ENCODE measurements at places on chromosomes 2 and 18.

DNA sequence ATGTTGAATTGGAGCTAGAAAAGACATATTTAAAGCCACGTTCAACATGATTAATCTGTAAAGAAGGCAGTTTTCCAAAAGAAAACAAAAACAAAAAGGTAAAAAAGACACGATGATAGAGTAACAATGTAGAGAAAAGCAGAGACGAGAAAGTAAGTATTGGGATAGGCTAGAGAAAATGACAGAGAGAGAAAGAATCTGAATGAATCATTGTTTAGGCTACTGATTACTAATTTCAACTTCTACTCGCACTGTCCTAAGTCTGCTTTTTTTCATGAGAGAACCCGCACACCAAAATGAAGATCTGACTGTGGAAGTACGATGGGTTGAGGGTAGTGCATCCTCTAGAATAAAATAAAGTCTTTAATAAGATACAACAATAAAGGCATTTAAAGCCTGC is 1599.2 kb upstream of the TMEFF2 start:
- no peak for DNase-seq

DNA sequence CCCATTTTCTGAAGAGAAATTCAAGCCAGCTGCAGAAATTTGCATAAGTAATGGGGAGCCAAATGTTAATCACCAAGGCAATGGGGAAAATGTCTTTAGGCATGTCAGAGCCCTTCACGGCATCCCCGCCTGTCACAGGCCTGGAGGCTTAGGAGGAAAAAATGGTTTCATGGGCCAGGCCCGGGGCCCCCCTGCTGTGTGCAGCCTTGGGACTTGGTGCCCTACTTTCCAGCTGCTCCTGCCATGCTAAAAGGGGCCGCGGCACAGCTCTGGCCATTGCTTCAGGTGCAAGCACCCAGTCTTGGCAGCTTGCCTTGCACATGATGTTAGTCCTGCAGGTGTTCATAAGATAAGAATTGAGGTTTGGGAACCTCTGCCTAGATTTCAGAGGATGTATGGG is 1235.7 kb downstream of the DPP10 start:
- DNase-seq = no peak

- DNase-seq = no peak
Measured at GRCh38 chr18:37426586-37426985, 139.0 kb downstream of the CELF4 start.

- no peak for DNase-seq
Measured at GRCh38 chr2:23809150-23809549, 117.8 kb downstream of the ATAD2B start.

DNA sequence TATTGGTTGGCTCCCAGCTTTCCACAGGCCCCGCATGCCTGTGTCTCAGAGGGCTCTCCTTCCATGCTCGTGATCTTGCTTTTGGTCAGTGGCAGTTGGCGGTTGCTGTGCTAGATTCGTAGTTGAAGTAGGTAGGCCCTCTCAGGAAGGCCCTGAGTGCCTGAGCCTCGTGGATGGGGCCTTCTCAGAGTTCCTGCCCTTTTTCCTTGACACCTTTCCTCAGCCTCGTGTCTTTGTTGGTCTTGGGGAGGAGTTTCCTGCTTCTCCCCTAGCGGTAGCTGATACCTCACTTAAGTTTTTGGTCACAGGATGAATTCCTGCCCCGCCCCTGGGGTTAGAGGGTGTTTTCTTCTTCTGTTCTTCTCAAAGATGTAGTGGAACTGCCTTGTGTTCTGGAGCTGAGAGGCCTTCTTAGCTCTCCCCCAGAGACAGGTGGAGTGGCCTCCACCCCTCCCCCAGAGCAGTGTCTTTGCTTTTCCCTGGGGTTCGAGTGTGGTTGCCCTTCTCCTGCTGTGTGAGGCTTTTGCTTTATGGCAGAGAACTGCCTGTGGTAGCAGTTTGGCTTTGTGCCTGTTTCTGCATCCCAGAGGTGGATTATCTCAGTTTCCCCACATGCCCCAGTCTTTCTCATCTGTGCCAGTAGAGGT is 94.8 kb downstream of the ZNF407 start:
- no peak for DNase-seq

GRCh38 chr18:55484773-55485172 is 103.2 kb downstream of the TCF4 start:
- DNase-seq = no peak

DNA sequence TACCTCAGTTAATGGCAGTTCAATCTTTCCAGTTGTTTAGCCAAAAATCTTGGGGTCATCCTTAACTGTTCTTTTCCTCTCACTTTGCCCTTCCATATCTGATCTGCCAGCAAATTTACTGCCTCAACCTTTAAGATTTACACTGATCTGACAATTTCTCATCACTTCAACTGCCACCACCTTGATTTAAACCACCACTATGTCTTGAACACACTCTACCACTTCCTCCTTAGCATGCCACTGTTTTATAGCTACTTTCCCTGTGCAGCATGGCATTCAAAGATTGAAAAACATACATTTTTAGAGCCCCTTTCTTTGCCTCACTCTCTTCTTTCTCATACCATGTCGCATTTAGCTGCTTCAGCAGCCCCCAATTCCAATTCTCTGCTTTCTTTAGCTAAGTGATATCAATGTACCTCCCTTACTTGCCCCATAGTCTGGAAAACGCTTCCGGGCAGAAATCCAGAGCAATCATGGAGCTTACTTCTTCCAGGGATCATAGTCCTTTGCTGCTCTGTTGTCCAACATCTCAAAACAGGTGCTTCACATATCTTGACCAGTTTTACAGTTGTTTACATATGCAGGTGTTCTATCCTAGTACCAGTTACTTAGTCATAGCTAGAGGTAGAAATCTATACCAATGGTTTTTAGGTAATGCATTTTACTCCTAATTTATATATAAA is 10.9 kb downstream of the PGAP1 start:
- DNase-seq = no peak

GRCh38 chr2:168490946-168491605 is 35.0 kb downstream of the CERS6 start:
- no peak for DNase-seq

GRCh38 chr2:128307595-128307994 is 11.1 kb downstream of the HS6ST1 start:
- no peak for DNase-seq

- no peak for DNase-seq
Measured at GRCh38 chr2:74481961-74482800, 617 bp downstream of the CCDC142 start.

DNA sequence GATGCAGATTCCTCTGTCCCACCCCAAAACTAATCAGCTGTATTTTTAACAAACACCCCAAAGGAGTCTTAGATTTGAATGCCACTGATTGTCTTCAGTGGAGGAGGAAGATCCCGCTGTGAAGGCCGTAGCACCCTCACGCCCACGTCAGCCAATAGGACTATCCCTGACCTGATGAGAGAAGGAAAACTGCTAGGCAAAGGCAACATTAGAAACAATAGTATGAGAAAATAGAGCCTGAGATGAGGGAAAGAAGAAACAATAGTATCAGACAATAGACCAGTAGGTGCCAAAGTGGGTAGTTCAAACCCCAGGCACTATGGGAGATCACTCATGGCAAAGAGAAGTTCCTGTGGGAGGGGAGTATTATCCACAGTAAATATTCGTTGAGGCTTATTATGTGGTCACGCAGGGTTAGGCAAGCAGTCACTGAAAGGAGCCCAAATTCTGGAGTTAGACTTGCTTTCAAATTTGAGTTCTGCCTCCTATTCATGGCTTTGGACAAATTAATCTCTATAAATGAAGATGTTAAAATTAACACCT is 2.8 kb downstream of the PCBP1 start:
- DNase-seq = no peak

- no peak for DNase-seq
Measured at GRCh38 chr2:16318051-16318450, 347.6 kb downstream of the CYRIA start.

DNA sequence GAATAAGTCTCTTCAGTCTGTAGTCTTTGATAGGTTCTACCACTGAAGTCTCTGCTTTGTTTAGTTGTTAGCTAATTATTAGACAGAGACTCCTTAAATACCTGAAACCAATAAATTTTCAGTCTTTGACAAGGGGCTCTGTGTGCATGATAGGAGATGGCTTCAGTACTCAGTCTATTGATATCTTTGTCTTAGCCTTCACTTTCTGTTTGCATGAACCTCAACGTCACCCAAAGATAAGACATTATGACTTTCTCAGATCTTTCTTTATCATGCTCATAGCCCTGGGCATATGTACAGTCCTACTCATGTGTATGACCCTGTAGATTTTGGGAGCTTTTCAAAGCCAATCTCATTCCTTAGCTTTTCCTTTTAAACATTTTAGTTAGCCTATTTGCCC is 183.5 kb upstream of the GCFC2 start:
- DNase-seq = no peak

Data from activated naive CD8-positive, alpha-beta T cell treated with anti-CD3 and anti-CD28 coated beads, Interleukin-2, amount 50 U/mL, for 16 hours (primary cell).